Activated CD4-positive, alpha-beta T cell treated with anti-CD3 and anti-CD28 coated beads, Interleukin-2, amount 50 U/mL, for 1 hour (primary cell): ENCODE measurements at places on chromosomes 4 and X.

DNA sequence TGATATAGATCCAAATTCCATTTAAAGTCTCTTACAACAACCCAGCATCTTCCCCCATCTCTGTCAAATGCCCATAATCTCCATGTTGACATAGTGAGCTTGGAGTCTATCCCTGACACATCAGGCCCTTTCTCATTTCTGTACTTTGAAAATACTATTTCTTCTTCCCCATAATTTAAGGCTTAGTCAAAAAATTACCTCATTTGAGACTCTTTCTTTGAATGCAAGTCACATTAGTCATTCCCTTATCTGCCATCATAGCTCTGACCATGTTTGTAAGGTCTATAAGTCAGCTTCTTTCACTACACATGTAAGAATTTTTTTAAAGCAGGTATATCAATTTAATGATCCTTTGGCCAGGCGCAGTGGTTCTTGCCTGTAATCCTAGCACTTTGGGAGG is 99.9 kb downstream of the DDX60 start:
- no peak for DNase-seq

DNA sequence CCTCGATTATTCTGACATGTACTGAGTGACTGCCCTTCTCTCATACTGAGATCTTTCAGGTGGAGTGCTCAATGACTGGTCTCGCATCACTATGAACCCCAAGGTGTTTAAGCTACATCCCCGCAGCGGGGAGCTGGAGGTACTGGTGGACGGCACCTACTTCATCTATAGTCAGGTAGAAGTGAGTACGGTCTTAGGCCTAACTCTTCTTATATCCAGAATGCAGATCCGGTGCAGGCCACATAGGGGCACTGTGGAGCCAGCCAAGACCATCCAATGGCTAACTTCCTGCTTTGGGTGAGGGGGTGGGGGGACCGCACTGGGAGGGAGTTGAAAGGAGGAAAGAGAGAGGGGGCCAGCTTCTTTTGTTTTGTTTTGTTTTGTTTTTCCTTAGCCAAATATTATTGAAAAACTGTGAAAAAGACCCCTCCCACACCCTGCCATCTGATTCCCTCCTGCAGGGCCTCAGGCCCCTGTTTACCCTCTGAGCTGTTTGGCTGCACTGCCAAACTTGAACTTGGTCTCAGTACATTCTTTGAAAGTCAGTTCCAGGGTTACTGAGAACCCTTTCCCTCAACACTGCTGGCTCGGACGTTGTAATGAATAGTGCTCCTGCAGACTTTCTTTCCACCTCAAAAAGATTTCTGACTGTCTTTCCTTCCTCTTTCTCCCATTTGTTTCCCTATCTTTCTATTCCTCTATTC is 16.2 kb downstream of the AWAT2 start:
- DNase-seq, result peak; percentile 11

GRCh38 chrX:129427267-129427666 is 96.0 kb downstream of the SMARCA1 start:
- DNase-seq, result no peak

- no peak for DNase-seq
Measured at GRCh38 chr4:7758476-7758875, 181.2 kb downstream of the AFAP1 start.

- no peak for DNase-seq
Measured at GRCh38 chrX:2351999-2352995, 148.5 kb downstream of the DHRSX start.

- no peak for DNase-seq
Measured at GRCh38 chrX:151177141-151178027, 1.0 kb downstream of the GPR50 start.

GRCh38 chrX:155028129-155028528 is 1.5 kb downstream of the FUNDC2 start:
- no peak for DNase-seq

DNA sequence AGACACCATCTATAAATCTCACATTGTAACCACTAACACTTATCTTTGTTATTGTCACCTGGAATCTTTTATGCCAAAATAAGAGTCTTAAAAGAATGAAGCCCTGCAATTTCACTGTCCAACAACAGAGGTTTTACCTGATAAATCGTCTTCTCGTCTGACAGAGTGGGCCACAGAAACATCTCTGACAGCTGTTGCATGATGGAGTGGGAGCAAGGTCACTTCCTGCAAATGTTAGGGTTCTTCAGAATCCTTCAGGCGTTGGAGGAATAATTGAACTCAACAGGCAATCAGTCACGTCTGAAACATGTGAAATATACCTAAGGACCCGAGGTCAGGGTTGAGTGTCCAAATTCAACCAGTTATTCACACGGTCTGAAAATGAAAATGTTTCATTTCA is 353.6 kb downstream of the TRIML1 start:
- no peak for DNase-seq

DNA sequence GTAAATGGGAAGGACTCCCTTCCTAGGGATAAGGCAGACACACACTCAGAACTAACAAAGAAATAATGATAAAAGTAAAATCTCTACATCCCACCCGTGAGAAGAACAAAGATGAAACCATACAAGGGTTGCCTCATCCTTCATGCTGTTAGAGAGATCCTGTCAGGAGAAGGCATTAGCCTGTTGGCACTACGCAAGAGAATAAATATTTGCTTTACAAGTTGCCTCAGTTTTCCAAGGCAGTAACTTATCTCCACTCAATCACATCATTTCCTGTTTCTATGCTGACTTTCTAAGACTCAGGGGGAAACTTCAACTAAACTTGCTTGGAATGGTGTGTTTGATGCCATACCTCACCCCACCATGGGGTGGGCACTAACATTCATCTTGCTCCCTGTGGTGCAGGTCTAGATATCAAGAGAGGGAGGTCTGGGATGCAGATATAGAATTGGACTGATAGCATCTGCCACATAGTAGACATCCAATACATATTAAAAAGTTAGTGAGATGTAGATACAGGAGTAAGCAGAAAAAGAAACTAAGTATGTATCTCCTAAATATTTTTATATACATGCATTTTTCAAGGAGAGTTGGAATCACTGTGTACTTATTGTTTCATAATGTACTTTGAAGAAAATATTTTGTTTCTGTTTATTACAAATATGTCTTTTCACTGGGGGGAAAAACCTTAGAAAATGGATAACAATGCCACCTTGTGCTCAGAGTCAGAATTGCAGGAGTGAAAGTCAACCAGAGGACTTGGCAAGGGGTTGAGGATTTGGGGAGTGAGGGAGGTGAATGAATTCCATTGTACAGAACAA is 57.2 kb upstream of the BEX4 start:
- no peak for DNase-seq

DNA sequence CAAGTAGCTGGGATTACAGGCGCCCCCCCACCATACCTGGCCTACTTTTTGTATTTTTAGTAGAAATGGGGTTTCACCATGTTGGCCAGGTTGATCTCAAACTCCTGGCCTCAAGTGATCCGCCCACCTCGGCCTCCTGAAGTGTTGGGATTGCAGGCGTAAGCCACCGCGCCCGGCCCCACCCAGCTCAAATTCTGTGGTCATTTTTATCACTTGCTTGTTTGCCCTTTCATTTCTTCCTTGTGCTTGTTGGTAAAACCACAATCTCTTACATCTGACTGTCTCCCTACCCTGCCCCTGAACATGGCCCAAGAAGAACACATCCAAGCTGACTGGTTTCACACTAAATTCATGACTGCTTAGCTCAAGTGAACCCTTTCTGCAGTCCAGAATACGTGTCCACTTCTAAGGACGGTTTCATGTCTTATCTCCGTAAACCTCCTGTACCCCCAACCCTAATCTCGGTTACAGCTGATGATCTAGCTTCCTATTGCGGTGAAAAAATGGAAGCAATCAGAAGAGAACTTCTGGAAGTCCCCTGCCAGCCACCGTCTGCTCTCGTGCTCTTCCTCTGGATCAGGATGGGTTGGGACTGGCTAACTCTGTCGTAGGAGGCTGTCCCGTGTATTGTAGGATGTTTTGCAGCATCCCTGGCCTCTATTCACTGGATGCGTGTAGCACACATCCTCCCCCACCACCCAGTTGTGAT is 5.4 kb upstream of the RS1 start:
- no peak for DNase-seq

GRCh38 chr4:11281720-11282119 is 147.0 kb downstream of the HS3ST1 start:
- no peak for DNase-seq

GRCh38 chr4:70533791-70534190 is 15.4 kb downstream of the AMTN start:
- no peak for DNase-seq

DNA sequence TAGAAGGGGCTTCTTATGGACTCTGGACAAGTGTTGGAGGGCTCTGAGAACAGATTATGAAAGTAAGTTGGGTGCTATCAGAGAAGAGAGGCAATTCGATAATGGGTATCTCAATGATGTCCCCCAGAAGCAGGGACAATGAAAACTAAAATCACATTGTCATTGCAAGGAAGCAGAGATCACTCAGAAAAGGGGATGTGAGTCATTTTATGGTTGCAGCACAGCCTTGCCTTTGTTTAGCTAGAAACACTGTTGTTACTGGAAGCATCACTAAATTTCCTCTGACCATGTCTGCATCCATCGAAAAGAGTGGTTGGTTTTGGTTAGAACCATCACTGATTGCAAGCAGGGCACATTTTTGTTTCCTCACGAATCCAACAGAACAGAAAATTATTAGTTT is 246.8 kb upstream of the NWD2 start:
- DNase-seq, result no peak

- no peak for DNase-seq
Measured at GRCh38 chrX:82218361-82218760, 1016.5 kb downstream of the SH3BGRL start.

DNA sequence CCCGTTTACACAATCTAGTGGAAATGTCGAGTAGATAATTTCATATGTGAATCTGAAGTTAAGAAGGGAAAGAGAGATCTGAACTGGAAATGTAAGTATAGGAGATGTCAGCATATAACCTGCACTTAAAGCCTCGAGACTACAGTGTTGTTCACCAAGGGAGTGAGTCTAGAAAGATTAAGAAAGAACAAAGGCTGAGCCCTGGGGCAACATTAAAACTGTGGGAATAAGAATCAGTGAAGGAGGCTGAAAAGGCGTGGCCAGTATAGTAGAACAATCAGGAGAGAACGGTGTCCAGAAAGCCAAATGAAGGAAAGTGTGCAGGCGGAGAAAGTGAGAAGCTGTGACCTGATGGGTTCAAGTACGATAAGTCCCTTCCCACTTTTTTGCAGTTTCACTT is 118.8 kb upstream of the TENM3 start:
- DNase-seq, result no peak

DNA sequence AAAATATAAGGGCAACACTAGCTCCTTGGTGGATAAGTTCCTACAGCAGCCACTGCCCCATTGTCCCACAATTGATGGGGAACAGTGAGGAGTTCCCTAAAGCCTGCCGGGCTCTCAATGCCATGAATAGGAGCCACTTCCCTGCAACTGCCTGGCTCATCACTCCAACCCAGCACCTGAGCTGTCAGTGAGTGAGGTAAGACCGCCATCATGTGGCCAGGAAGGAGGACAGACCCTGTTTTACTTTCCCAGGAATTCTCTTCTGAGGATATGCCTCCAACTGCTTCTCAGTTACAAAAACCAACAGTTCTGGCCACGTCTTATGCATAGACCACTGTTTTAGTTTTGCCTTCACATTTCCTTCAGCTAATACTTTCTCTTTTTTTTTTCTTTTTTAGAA is 45.5 kb downstream of the SRPX start:
- DNase-seq, result no peak

GRCh38 chr4:40309250-40309774 is 25.8 kb upstream of the CHRNA9 start:
- DNase-seq, result peak; percentile 95

- no peak for DNase-seq
Measured at GRCh38 chr4:100379583-100380105, 138.2 kb downstream of the EMCN start.

DNA sequence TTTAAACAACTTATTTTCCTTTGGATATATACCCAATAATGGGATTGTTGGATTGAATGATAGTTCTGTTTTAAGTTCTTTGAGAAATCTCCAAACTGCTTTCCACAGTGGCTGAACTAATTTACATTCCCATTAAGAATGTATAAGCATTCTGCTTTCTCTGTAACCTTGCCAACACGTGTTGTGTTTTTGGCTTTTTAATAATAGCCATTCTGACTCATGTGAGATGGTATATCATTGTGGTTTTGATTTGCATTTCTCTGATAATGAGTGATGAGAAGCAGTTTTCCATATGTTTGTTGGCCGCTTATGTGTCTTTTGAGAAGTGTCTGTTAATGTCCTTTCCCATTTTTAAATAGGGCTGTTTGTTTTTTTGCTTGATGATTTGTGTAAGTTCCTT is 155.6 kb upstream of the PITX2 start:
- DNase-seq, result no peak

- DNase-seq, result no peak
Measured at GRCh38 chr4:151725087-151725486, 35.7 kb downstream of the GATB start.

DNA sequence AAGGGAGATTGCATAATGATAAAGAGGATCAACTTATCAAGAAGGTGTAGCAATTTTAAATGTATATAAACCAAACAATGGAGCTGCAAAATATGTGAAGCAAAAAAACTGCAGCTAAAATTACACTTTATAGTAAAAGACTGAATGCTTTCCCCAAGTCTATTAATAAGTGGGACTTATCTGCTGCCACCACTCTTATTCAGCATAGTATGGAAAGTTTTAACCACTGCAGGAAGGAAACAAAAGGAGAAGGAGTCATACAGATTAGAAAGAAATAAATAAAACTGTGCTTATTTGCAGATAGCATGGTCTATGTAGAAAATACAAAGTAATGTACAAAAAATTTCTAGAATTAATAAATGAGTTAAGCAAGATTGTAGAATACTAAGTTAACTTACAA is 94.1 kb upstream of the GK2 start:
- DNase-seq, result no peak

- no peak for DNase-seq
Measured at GRCh38 chr4:163651761-163652160, 157.3 kb downstream of the TMA16 start.

DNA sequence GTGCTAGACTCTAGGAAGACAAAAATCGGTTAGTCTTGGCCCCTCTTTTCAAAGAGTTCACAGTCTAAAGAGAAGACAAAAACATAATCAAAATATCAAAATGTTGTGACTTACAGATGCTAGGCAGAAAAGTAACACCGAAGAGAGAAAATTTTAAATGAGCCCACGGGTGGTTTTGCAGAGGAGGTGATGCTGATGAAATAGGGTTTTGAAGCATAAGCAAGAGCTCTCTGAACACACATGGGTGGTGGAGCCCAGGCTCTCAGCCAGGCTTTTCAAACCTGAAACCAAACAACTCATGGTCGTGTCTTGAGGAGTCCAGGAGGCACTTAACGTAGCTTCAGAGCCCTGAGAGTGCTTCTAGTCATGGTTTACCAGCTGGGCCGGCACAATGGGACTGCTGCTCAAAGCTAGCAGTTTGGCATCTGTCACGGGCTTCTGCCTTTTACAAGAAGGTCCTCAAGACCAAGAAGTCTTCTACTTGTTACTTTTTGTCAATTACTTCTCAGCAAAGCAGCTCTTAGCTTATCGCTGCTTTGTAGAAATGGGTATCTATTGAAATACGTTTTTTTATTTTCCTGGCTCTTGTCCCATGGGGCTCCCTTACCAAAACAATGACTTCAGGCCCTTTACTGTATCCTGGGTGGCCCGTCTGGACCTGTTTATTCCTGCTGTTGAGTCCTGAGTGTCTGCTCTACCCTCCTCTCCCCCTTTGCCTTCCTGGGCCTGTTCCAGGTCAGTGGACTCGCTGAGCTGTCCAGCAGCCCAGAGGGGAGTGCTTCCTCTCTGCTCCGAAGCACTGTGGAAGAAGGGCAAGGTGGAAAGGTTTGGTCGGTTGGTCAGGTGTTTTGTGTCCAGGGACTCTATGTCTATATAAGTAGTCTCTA is 69.5 kb downstream of the TNIP2 start:
- DNase-seq, result no peak

- no peak for DNase-seq
Measured at GRCh38 chrX:103828529-103828928, 3.5 kb downstream of the RAB9B start.
